ENCODE measurements at places on chromosomes 5 and 9.
A peak's percentile ranks its signal among the peaks of the same experiment; 100 is the strongest.

DNA sequence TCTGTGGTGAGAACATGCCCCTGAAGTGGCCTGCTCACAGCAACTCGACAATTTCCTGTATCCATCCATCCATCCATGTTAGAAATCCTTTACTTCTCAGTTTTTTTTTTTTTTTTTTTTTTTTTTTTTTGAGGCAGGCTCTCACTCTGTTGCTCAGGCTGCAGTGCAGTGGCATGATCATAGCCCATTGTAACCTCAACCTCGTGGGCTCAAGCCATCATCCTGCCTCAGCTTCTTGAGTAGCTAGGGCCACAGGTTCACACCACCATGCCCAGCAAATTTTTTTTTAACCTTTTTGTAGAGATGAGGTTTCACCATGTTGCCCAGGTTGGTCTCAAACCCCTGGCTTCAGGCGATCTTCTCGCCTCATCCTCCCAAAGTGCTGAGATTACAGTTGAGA lies 259.1 kb downstream of the ARHGAP26 start:
- DNase-seq: no peak

DNA sequence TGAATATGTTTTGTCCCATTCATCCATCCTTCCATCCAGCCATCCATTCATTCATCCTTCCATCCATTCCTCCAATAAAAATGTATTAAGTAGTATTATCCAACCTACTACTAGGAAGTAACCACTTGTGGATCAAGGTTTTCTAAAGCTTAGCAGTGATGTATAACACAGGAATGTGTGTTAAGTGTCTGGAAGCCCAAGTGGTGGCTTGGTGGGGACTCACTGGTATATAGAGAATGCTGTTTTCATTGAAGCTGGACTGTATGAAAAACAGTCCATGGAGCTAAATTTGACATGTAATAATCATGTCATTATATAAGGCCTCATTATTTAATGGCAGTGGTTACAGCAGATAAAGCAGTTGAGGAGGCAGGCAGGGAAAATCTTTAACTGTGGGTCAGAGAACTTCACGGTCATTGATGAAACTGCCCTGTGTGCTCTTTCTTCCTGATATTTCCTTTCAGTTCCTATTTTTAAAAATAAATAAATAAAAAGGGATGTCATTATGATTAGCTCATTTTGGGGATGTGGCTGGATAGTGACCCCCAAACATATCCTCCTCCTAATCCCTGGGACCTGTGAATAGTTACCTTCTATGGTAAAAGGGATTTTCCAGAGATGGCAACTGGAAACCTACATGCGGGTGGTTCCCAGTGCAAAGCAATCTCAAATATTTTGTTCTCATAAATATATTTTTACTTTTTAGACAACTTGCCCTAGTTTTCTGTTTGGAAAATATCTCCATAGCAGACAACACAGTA lies 82.3 kb downstream of the DAPK1 start:
- no peak for DNase-seq

- no peak for DNase-seq
Observed at GRCh38 chr9:128333451-128333869, 6.9 kb upstream of the SLC27A4 start.

DNA sequence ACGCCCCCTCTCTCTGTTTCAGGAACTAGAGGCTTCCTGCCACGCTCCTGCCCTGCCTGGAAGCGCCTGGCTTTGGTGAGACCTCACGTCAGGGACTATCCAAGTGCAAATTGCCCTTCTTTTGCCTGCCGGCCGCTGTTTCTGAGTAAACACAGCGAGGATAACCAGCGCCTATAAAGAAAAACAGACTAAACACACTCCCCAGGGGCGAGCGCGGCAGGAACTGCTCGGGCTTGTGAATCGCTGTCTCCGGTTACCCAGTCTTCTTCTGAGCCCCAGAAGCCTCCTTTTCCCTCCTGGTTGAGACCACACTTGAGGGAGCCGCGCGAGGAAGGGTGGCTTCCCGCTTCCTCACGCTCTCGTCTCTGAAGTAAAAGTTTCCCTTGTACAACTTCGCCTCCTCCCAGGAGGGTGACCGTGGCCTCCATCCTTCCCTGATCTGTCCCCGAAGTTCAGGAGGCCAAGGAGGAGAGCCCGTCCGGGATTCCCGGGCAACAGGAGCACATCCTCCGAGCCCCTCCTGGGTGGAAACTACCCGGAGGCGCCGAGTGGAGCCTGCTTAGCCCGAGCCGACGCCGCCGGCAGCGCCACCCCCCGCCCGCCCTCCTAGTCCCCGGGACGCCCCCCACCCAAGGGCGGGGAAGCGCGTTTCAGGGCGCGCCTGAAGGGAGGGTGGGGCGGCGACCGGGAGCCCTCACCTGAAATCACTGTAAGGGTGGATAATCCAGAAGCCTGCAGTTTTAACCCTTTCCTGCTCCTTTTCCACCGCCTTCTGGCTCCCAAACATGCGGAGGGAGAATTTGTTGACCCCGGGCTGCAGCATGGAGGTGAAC lies 993 bp downstream of the HCN1 start:
- no peak for DNase-seq

DNA sequence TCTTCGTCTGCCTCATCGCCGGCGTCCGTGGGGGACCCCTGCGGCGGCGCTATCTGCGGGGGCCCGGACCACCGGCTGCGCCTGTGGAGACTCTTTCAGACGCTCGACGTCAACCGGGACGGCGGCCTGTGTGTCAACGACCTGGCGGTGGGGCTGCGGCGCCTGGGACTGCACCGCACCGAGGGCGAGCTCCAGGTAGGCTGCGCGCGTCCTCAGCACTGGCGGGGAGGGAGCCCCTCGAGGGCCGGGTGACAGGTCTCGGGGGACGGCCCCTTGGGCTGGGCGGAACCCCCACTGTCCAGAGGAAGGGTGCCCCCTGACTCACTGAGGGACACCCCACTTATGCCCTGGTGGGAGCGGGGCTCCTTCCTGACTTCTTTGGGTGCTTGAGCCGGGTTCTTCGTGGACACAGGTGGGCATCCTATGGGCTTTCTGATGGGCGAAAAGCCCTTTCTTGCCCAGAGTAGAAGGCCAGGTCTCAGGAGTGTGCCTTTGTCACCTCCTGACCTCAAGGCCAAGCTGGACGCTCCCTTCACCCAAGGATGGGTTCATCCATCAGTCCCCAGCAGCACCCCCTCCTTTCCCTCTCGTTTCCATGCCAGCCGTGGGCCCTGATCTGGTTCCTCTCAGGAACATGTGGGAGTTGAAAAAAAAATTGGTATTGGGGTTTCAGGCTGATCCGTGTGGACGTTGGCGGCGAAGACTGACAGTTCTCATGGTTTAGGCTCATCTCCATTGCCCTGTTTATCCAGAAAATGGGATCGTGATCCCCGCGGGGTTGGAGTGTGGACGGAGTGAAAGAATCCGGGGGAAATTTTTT lies 564 bp downstream of the SLC25A25 start:
- DNase-seq: no peak

DNA sequence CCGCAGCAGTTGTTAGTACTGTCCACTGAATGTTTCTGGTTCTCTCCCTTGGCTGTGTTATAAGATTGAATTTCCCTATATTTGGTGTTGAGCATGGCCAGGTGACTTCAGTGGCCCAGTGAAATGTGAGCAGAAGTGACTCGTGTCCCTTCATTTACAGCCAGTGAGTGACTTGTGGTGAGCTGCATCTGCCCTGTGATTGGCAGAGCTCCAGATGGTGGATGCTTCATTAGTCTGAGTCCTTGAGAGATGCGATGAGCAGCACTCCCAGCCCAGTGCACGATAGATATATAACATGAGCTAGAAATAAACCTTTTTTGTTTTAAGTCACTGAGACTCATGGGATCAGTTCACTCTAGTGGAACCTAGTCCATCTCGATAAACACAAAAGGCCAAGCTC lies 19.3 kb downstream of the PCSK5 start:
- DNase-seq: peak; percentile 31

GRCh38 chr5:144206141-144206540 lies 35.5 kb downstream of the KCTD16 start:
- DNase-seq: peak; percentile 13

GRCh38 chr9:106620081-106620480 lies 242.9 kb upstream of the ZNF462 start:
- no peak for DNase-seq

- no peak for DNase-seq
Observed at GRCh38 chr5:168713051-168713450, 133.9 kb upstream of the PANK3 start.

- no peak for DNase-seq
Observed at GRCh38 chr5:2066373-2066772, 183.6 kb upstream of the IRX4 start.

DNA sequence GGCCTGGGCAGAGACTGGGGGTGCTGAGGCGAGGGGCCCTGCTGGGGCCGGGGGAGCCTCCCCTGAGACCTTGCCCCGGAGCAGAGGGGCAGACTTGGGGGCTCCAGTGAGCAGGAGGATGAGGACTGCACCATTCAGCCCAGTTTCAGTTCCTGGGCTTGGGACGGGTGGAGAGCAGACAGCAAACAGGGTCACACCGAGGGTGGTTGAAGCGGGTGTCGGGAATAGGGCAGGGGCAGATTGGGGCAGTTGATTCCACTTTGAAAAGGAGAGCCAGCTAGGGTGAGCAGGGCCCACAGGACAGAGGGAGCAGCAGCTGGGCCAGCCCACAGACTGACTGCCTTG lies 4.5 kb downstream of the GRK6 start:
- no peak for DNase-seq

GRCh38 chr5:64680289-64680688 lies 10.0 kb upstream of the SHISAL2B start:
- no peak for DNase-seq

GRCh38 chr5:148532969-148533670 lies 121.2 kb downstream of the HTR4 start:
- DNase-seq: no peak

DNA sequence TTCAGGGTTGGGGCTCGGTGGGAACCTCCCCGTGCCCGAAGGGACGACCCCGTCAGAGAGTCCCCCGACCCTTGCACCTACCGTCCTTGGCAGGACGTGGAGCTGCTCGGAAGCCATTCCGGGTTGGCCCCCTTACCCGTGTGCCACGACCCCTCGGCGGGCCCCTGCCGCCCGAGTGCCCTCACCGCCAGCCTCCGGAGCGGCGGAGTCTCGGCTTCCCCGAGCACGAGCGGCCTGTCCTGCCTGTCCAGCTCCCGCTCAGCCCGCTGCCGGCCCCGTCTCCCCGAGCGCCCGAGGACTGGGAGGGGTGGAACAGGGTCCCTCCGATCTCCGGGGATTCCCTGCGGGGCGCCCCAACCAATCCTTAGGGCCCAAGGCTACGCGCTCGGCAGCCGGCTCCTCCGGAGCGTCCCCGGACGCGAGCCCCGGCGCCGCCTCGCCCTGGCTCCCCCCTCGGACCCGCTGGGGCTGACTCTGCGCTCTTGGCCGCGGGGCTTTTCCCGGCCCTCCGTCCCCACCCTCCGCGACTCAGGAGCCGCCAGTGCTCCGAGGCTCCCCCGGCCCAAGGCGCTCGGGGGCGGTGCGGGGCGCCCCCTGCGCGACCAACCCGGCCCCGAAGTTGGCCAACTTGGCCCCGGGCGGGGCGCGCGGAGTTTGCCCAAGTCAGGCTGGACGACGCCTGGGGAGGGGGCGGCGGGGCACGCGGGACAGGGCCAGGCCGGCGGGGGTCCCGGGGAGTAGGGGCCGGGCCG lies 654 bp downstream of the ADAMTS2 start:
- DNase-seq: no peak
